ENCODE measurements at places on chromosomes 2 and 18.

DNA sequence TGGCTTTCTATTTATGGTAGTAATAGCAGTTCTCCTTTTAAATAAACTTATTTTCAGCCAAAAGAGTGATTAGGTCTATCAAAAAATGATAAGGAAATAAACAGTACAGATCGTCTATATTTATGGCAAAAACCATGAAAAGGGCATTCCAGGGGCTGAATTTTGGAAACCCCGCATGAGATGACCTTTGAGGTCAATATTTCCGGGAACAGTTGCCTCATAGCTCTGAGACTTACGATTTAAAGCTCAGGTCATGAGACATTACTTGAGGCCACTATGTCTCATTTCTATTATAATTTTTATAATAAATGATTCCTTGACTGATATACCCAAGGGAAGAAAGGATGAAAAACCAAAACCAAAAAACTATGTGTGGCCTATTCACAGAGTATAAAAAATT is 101.1 kb downstream of the LDLRAD4 start:
- no peak for DNase-seq

DNA sequence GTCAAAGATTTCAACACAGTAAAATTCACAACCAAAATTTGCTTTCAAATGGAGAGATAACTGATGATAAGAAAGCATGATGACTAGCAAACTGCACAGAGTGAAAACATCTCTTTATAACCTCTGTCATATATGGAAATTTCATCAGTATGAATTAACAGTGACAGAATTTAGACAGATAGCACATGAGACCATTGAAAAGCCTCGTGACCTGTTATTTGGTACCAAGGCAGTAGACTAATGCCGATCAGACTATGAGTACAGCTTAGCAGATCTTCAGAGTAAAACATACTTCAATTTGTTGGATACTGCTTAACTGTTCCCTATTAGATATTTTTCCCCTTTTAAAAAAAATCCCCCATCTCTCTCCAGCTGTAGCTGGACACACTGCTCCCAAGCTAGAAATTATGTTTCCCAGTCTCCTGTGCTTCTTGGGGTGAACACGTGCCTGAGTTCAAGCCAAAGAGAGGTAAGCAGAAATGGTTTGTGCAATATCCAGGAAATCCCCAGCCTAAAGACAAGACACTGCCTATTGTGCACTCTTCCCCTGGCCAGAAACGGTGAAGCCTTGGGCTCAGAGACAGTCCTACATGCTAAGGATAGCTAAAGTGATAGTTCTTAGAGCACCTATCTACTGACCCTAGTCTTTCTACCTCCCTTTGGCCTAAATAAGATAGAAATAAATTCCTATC is 256.1 kb downstream of the NCKAP5 start:
- DNase-seq = no peak

DNA sequence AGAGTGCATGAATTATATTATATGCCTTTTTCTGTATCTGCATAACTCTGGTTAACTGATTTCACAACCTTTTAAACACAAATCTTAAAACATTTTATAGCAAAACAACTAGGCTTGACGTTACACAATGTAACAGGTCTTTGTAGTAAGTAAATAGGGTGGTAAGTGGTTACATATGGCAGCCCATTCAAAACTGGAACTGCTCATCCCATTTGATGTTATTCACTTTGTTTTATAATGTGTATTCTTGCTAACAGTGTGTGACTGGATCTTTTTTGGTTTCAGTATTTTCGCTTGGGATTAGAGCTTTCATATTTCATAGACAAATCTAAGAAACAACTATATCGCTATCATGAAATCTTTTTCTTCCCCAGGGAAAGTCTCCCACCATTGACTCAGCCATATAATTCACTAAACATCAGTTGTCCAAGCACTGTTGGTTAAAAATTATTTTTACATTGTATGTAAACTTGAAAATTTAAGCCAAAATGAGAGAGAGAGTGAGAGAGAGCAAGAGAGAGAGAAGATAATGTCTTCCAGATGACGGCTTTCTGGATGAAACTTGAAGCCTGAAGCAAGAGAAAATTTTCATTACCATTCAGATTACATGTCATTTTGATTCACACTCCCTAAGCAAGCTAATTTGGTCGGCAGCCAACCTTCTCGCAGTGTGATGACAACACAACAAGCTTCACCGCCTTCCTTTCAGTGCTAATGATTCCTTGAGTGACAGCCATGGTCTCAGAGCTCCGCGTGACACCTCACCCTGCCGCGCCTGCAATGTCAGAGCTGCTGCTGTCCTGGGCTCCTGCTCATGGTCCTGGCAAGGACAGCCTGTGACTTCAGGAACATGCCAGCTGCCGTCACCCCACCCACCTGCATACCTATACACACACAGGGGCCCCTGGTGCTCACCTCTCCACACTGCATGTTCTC is 946.9 kb upstream of the SOX11 start:
- DNase-seq = no peak

DNA sequence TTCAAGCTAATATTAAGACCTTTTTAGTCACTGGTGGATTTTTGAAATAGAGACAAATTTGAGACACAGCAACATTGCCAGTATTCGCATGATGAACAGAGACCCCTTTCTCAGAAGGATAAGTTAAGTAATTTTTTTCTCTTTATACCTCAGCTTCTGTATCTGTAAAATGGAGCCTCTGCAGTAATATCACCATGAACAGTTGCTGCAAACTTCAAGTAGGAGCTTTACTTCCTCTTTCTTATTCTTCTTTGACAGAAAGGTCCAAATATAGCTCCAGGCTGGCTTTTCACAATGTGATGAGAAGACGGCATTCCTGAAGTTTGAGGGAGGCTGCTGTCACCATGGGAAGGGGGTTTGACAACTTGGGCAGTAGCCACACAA is 158.7 kb downstream of the TDRD15 start:
- DNase-seq = no peak

DNA sequence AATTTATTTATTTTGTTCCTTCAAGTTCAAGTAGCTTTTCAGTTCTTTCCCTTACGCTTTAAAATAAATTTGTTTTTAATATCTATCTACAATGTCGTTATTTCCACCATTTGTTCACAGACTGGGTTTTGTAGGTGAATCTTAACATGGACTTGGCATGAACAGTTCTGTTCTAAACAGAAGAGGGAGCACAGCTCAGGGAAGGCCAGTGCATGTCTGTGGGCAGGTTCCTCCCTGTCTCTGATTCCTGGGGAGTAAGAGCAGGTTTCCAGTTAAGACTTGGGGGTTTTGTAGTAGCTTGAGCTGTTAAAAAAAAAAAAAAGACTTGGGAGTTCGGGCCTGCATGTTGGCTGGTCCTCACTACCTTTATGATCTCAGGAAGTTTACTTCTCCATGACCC is 11.1 kb downstream of the TTL start:
- DNase-seq = no peak

DNA sequence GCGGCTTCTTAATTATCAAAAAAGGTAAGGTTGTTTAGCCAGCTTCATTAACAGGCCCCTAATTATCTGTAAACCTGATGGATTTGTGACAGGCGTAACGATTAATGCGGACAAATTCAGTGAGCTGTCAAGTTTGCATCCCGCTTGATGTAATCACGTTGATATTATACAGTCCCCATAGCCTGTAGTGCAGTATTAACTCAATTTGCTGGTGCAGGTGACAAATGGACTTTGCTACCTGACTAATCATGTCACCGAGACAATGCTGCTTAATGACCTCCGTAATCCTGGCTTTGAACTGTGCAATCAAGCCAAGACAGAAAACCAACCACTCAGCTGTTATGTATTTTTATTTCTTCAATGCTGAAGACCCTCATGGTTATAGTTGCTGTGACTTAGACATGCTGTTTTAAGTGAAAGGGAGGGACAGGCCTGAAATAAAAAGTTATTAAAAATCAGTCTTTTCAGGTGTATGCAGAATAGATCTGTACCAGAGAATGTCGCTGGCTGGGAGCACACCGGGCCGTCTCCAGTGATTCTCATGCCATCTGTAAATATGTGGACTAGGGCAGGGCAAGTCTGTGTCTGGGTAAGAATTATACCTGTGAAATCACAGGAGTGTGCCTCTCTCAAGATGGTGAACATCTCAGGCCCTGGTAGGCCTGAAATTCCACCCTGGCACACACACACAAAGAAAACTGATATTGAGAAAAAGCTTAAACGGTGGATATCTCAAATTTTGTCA is 4.3 kb downstream of the TSHZ1 start:
- DNase-seq = no peak

DNA sequence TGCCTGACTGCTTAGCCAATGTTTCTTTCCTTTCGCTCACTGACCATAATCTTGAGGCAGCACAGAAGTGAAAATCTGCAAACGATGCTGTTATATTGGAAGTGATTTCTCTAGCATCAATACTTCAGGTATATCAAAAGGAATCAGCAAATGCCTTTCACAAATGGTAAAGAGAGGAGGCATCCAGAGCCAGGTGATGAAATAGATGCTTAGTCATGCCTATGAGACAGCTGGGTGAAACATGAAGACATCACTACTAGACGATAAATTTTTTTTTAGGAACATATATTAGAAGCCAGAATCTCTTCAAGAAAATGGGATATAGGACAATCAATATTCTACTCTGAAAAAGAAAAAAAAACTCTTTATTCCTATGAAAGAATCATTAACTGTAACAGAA is 249.2 kb upstream of the SLC39A10 start:
- DNase-seq = no peak

DNA sequence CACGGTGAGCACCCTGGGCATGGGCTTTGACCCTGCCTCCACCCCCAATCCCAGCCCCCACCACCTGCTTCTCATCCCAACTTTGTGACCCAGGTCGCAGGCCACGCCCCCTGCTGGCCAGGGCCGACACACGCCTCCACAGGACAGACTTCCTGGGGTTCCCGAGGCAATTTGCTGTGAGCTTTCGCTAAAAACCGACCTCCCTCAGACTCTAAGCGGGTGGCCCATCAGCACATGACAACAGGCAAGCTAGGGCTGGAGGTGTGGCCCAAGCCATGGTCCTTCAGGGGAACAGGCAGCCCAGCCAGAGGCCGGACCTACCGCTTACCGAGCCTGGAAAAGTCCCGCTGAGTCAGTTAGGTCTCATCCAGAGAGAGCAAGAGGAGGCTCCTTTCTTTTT is 31.9 kb downstream of the C1QL2 start:
- no peak for DNase-seq

- DNase-seq = no peak
These were observed 97.8 kb upstream of the SLC35G4 start for GRCh38 chr18:11511434-11512095.

- no peak for DNase-seq
These were observed 225.1 kb upstream of the SALL3 start for GRCh38 chr18:78754311-78755043.

DNA sequence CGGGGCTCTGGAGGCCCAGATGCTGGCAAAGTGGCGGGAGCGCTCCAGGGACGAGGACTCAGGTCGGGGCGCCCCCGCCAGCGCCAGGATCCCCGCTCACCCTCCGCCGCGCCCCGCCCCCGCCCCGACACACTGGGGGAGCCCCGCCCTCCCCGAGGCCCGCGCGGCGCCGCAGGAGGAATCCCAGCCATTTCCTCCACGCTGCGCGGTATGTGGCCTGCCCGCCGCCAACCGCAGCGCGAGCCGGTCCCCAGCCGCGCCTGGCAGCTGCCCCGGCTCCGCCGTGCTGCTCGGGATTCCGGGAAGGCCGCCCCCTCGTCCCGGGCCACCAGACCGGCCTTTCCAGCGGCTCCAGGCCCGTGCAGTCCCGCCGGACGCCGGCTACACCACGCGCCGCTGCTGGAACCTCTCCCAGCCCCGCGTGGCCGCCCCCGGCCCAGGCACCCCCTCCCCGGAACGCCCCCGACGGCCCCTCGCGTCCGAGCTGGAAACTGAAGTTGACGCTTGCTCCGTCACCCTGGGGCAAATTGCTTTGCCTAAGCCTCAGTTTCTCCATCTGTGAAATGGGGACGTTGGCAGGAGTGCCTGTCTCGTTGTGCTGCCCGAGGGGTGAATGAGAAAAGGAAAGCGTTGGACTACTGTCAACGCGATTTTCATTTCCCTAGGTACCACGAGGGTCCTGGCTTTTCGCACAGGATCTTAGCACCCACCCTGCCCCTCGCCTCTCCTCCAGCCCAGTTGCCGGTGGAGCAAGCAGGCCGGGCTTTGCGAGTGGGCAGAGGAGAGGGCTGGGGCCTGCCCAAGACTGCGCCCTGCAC is 53.6 kb downstream of the PKDCC start:
- DNase-seq = peak; percentile 16

DNA sequence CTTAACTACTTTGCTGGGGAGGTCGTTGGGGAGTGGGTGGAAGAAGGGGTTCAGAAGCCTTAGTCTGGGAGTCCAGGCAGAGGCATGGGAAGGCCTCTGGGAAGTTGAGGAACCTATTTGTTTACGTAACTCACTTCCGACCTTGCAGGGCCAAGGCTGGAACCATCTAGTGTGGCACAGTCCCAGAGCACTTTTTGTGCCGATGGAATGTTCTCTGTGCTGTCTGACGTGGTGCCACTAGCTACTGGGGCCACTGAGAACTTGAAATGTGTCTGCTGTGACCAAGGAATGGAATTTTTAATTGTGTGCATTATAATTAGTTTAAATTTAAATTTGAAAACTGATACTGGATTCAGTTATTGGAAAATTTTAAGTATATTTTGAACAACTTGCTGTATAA is 139.7 kb downstream of the FAM161A start:
- no peak for DNase-seq

- DNase-seq = no peak
These were observed 56.7 kb downstream of the ADI1 start for GRCh38 chr2:3462493-3463104.

GRCh38 chr2:58006952-58007284 is 39.7 kb upstream of the VRK2 start:
- DNase-seq = no peak

DNA sequence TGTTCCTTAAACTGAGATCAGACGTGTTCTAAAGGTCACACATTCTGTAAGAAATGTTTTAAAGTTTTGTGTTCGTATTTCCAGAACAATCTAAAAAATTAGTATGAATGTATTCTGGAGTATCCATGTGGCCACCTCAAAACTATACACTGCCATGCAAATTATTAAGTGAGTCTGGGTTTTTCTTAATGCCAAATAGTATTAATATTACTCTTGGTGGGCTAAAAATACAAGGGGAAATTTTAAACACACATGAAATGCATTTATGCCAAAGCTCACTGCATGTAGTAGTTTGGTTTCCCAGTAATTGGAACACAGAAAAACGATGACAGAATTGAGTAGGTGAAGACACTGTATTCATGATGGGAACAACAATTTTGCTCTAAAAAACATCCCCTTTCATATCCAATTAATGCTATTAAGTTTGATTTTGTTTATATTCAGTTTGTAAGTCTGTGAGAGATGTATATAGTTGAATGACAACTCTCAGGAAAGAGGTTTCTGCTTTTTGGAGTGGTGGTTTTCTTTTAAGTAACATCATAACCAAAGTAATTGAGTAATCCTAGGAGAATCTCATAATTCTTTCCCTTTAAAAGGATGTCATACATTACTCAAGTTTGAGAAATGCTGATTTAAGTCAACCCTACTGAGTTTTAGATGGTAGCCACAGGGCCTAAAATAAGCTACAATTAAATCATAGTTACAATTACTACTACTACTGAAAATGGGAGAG is 75.7 kb upstream of the CDCA7 start:
- no peak for DNase-seq

Measured in activated naive CD4-positive, alpha-beta T cell (primary cell).